ENCODE measurements at places on chromosomes 3 and 15. TPM values are rescaled to one million over a fixed set of nuclear protein-coding genes. Genes with fewer than 3 reads are reported as not detected.
A peak's percentile ranks its signal among the peaks of the same experiment; 100 is the strongest.

Gene FBXW12
- not detected for total RNA-seq

Gene LRRIQ4
- 0.71 TPM for total RNA-seq

Gene SLC24A5
- total RNA-seq: not detected

Gene COX17
- 47.8 TPM for total RNA-seq

- no peak for DNase-seq
Measured at GRCh38 chr3:194267744-194268653, 83.1 kb downstream of the CPN2 start.

GRCh38 chr3:20575146-20575545 lies 389.1 kb upstream of the SGO1 start:
- no peak for DNase-seq

- DNase-seq: peak; percentile 28
Measured at GRCh38 chr3:193872265-193872753, 263.6 kb upstream of the HES1 start.

- peak; percentile 70 for DNase-seq
Measured at GRCh38 chr15:88913017-88913849, at the start of gene MFGE8. Gene MFGE8 (minus strand): TSS chr15:88913379. CDS start chr15:88913319, 60 bp downstream.

GRCh38 chr3:149081772-149082171 lies 4.6 kb downstream of the HLTF start:
- no peak for DNase-seq

All from B cell (primary cell).